Left renal cortex interstitium (tissue), 4 donors: ENCODE measurements at places on chromosomes 16 and 17. TPM values are rescaled to one million over a fixed set of nuclear protein-coding genes. Genes with fewer than 3 reads are reported as not detected.

DNA sequence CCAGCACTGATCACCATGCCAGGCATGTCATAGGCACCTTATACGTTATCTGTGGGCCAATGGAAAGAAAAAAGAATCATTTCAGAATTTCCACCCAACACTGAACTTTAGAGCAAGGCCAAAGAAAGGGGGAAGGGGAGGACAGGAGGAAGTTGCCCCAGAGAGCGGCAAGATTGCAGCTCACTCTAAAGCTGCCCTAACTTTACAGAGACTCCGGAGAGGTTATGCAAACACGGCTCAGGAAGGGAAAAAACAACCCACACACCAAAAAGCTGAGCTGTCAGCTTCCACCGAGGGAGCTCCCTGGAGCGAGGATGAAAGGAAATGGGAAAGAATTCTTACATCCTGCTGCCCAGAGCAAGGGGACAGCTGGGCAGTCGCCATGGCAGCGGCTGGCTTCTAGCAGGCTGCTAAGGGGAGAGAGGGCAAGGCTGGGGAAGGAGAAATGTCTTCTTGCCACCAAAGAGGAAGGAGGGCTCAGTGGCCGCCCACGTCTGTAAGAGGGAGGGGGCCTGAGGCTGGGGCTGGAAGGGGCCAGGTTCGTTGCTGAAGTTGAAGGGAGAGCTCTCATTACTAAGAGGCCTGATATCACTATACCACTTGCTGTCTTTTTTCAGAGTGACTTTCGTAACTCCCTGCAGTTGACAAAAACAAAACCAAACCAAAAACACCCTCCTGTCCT, 18.2 kb downstream of the COTL1 start:
- no peak for DNase-seq

DNA sequence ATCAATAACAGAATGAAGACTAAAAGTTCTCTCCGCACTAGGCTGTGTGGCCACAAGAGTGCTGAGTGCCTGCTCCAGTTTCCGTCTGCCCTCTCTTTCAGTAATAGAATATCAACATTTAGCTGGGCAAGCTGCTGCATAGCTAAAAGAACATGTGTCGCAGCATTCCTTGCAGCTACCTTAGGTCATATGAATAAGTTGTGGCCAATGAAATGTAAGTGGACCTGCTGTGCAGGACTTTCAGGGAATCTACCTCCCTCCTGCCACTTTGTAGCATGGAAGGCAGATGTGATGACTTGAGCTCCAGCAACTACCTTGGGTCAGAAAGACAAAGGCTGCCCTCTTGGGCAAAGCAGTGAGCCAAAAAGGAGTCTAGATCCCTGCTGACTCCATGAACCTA, 25.4 kb downstream of the SLC39A11 start:
- no peak for DNase-seq

GRCh38 chr17:31882571-31882970, 18.9 kb downstream of the UTP6 start:
- no peak for DNase-seq

The C16orf74 gene
- polyA plus RNA-seq = 2.8 TPM

DNA sequence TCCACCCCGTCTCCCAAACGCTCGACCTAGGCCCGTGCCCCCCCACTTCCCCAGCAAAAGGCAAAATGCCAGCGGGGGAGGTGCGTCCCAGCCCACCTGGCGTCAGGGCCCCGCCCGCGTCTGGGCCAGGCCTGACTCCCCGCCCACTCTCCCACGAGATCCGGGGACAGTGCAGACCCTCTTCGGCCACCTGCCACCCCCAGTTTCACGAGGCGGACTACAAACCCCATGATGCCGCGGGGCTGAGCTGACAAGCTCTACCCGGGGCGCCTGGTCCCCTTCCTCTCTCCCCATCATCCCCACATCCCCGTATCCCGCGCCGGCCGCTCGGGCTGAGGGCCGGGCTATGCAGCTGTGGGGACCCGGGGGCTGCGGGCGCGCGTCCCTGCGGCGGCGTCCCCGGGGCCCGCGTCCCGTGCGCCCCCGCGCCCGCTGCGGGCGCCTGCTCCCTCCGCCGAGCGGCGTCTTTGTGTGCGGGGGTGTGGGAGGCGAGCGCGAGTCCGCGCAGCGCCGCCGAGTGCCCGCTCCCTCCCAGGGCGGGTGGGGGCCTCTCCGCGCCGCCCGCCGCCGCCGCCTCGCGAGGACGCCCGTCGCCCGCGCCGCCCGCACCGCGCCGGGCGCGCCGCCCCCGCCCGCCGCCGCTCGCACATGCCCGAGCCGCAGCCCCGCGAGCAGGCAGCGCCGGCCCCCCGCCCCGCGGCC, at the start of gene ANKRD13B:
TSS of gene ANKRD13B (plus strand) at position 283 of the 702 bp plus-strand sequence. CDS start 490 bp downstream, outside the sequence.
- no peak for DNase-seq

- DNase-seq = no peak
Observed at GRCh38 chr16:51535591-51535990, 384.5 kb upstream of the SALL1 start.

GRCh38 chr16:9820476-9821246, 361.6 kb downstream of the GRIN2A start:
- no peak for DNase-seq

The SRCIN1 gene
- 5.4 TPM for polyA plus RNA-seq
